ENCODE measurements at places on chromosomes 12 and 14. TPM values are rescaled to one million over a fixed set of nuclear protein-coding genes. Genes with fewer than 3 reads are reported as not detected.

The DPY19L2 gene
- 28.9 TPM for total RNA-seq

The OR10A7 gene
- total RNA-seq, result not detected

The SOAT2 gene
- 0.18 TPM for total RNA-seq

The CLEC1A gene
- 5.4 TPM for total RNA-seq

The TSPAN9 gene
- total RNA-seq, result 53.0 TPM

The PLA2G1B gene
- total RNA-seq, result not detected

The RBP5 gene
- total RNA-seq, result 7.5 TPM

The CRIP2 gene
- 186 TPM for total RNA-seq

The OTOGL gene
- total RNA-seq, result 0.57 TPM

The KIF26A gene
- 6.1 TPM for total RNA-seq

The BRAP gene
- total RNA-seq, result 20.7 TPM

The PRB3 gene
- total RNA-seq, result not detected

The WDHD1 gene
- total RNA-seq, result 6.6 TPM

The PRB2 gene
- not detected for total RNA-seq
